NCI-H1417 treated with DMSO at 0.1 percent for 48 hours (cell line): ENCODE measurements at places on chromosomes 12 and 14.
A peak's percentile ranks its signal among the peaks of the same experiment; 100 is the strongest.

- no peak for DNase-seq
Measured at GRCh38 chr12:29710104-29710503, 73.6 kb downstream of the TMTC1 start.

GRCh38 chr14:92916201-92916600, 6.7 kb upstream of the CHGA start:
- DNase-seq: no peak

GRCh38 chr12:56119361-56119796, 1.3 kb downstream of the ZC3H10 start:
- peak; percentile 53 for DNase-seq

GRCh38 chr12:65614259-65614889, 209.9 kb upstream of the HMGA2 start:
- no peak for DNase-seq

- no peak for DNase-seq
Measured at GRCh38 chr12:92085040-92085735, 60.5 kb downstream of the BTG1 start.

GRCh38 chr12:1189163-1189562, 198.1 kb downstream of the ERC1 start:
- no peak for DNase-seq

- DNase-seq: peak; percentile 22
Measured at GRCh38 chr12:13362260-13362841, 165.8 kb downstream of the EMP1 start.

- DNase-seq: no peak
Measured at GRCh38 chr14:75430526-75430925, 2.7 kb downstream of the JDP2 start.

DNA sequence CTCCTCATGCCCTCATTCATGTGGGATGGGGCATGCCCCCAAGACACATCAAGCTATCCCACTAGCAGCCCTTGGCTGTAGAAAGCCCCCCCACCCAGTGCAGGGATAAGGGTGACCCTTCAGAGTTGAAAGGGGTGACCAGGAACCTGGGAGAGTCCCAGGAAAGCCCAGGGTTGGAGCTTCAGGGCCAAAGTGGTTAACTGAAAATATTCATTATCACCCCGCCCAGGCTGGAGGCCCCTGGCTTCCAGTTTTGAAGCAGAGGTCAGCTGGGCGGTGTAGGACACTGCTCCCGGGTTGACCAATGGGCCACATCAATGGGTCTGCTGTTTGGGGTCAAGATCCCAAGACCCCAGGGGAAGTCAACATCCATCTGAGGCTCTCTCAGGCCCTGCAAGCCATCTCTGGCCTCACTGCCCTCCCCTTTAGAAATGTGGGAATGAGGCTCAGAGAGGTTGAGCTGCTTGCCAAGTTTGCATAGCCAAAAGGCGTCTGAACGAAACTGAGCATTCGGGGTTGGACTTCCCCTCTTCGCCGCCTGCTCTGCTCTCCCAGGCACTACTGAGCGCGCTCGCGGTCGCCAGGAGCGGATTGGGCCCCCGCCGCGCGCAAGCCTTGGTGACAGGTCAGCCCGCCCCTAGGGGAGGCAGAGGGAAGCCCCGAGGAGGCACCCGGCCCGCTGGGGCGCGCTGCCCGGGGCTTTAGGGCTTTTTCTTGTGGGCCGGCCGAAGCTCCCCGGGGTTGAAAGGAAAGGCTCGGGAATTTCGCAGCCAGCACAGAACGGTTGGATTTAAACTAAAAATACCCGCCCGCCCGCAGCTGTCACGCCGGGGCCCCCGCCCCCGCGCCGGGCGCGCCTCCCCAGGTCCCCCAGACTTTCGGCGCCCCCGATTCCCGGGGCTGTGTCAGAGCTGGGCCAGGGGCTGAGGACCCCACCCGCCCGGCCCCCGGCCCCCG, 576 bp downstream of the SYNE3 start:
- DNase-seq: peak; percentile 38

DNA sequence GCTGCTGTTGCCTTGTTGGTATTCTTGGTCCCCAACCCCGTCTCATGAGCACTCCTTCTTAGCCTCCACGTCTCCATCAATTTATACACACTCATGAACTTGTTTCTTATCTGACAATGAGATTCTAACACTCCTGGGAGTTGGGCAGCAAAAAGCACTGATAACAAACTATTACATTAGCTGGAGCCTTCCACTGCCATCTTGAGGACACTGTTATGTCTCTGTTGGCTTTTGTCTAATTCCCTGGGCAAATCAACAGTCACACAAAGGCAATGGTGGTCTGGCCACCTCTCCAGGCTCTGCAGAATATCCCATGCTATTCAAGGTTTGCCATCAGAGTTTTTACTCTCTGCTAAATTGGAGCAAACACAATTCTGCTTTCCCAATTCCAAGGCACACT, 117.8 kb upstream of the COCH start:
- DNase-seq: no peak

- no peak for DNase-seq
Measured at GRCh38 chr14:56888274-56888673, 78.0 kb upstream of the OTX2 start.

DNA sequence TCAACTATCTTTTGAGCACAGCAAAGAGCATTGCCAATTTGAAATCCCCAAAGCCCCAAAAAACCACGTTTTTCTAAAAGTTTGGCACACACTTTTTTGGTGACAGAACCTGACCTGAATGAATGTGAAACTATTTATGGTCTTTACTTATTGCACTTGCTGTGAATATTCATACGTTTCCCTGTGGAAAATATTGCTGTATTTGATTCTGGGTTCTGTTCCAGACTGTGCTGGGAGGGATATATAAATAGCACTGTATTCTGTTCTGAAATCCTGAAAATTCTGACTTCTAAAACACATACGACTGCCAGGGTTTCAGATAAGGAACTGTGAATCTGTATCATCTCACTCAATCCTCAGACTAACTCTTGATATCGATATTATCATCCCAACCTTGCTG, 35.1 kb downstream of the NR1H4 start:
- DNase-seq: no peak

DNA sequence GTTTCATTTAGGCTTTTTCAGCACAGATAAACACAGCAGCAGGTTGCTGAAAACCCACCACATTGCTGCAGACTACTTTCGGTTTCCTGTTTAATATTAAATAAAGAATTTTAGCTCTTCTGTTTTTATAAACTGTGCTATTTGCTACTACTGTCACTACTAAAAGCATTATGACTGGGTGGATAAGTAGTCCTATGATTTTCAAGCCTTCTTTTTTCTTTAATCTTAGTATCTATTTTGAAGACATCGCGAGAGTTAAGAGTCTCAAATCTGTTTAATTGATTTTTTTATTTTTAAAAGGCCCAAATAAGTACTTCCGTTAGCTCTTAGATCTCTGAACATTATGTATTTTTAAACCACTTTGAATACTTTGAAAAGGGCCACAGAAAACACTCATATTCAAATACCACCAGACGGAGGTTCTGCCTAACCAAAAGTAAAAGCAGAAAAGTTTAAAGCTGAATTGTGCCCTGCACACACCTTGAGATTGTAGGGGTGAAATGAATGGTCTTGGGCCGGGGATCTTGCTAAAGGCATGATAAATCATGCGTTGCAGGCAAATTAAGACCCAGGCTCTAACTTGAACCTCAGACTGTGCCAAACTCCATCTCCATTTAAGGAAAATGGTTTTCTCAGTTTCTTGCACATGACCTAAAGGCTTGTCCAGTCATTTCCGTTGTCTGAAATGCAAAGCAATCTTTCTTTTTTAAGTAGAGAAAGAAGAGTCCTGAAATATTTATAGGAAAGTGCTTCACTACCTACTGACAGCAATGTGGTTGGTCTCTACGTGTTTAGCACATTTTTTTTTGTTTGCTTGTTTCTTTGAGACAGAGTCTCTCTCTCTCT, 13.6 kb upstream of the FOXN3 start:
- DNase-seq: no peak
